NCI-H1417 treated with DMSO at 0.1 percent for 48 hours (cell line): ENCODE measurements at places on chromosomes 7 and 10.

GRCh38 chr7:116574025-116574822, 49.4 kb downstream of the CAV1 start:
- DNase-seq: no peak

GRCh38 chr10:11322698-11323097, 288.8 kb downstream of the USP6NL start:
- DNase-seq: no peak

GRCh38 chr10:101229266-101230182, at the start of gene LBX1:
Gene LBX1, minus strand, starts transcription at chr10:101229463. Its CDS starts 648 bp downstream, at chr10:101228815.
- DNase-seq: no peak

- DNase-seq: no peak
Measured at GRCh38 chr7:17611611-17612010, 313.2 kb downstream of the AHR start.

- no peak for DNase-seq
Measured at GRCh38 chr10:83820033-83820432, 319.3 kb upstream of the GHITM start.

DNA sequence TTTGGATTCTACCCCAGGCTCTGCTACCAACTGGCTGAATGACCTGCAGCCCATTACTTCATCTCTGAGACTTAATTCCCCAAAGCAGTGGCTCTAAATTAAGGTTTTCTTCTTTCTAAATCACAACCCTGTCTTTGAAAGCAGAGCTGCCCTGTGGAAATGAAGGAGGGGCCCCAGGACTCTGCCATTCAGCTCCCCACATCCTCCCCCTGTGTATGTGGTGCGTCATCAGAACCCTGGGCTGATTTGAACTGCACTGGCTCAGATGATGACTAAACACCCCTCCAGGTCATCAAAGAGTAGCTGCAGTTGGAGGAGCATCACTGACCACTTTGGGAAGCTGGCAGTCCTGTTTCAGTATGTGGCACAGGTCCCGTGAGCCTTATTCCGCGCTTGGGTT, 46.6 kb downstream of the BPGM start:
- DNase-seq: no peak

DNA sequence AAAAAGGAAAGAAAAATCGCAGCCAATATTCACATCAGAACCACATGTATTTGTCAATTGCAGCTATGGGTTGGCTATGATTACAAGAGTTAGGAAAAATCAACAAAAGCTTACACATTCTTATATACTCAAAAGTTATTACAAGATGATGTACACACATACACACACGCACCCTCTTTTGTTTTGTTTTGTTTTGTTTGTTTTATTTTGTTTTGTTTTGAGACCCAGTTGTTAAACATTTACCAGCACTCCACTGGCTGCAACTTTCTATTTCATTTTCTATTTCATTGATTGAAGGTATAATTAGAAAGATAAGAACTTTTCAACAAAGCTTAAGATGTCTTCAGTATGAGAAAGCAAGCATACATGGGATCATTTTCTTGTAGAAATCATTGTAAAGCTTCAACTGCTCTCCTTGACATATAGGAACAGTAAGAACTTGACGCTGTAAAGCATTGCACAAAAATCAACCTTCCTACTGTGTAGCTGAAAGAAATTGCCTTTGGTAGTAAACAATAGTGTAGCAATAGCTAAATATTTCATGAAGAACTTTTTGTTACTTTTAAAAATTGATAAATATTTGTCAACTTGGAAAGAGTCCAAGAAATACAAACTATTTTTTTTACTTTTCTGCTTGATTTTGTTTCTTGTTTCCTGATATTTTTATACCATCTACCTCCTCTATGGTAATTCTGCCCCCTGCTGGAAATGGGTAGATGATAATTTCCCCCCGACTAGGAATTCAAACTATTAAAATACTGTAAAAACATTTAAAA, 205.9 kb downstream of the MBL2 start:
- no peak for DNase-seq

DNA sequence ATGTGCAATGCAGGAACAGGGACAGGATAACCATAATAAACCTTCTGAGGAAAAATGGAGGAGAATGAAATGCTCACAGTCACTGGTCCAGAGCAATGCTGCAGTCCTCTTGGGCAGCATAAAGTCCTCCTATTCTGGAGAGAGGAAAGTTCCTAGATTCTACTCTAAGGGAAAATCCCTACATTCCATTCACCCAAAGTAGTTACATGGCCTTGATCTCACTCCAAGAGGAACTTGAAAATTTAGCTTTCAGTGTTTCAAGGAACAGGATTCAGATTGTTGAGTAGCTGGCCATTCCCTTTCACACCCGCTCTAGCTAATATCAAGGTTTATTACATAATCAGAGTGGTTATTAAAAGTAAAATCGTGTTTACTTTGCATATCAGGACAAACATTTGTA, 168.3 kb downstream of the CHRM2 start:
- no peak for DNase-seq

DNA sequence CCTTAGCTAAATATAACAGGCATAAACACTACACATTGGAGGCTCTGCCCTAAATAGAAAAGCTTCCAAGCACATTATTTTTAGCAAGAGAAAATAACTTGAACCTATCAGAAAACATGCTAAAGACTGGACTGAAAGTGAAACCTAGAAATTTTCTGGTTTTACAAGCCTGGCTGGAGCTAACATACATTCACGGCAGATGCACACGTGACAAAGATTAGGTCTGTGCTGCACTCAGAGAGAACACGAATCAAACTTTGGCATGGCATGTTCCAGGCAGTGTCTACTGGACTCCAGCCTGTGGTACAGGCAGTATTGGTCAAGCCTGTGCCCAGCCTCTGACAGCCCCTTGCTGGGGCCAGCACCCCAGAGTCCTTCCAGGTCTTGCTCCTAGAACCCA, 94.1 kb upstream of the PCBD1 start:
- no peak for DNase-seq

DNA sequence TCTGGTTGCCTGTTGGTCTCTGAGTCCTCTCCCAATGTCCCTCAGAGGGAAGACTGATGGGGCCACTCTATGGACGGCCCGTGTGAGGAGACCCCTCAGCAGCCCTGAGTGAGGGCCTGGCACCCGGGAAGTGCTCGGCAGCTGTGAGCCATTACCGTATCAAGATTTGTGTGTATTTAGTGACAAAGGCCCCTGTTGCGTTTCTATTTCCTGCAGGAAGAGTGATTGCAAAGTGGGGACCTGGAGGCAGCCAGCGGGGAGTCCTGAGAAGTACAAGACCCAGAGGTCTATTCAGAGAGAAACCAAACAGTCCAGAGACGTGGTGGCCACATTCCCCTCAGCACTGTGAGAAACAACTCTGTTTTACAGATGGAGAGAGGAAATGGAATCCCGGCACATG, 51.1 kb upstream of the CHST15 start:
- no peak for DNase-seq

- DNase-seq: no peak
Measured at GRCh38 chr7:106566672-106567071, 94.3 kb downstream of the CCDC71L start.

GRCh38 chr7:81404669-81405068, 365.2 kb downstream of the HGF start:
- no peak for DNase-seq

- no peak for DNase-seq
Measured at GRCh38 chr7:28296571-28297483, 115.5 kb upstream of the CREB5 start.

- DNase-seq: no peak
Measured at GRCh38 chr10:15043674-15044073, at the start of gene OLAH. Gene OLAH, plus strand, starts transcription at chr10:15043943. Its CDS starts 3,346 bp downstream, at chr10:15047289.
